Activated naive CD4-positive, alpha-beta T cell (primary cell): ENCODE measurements at places on chromosomes 11 and 22.
A peak's percentile ranks its signal among the peaks of the same experiment; 100 is the strongest.

DNA sequence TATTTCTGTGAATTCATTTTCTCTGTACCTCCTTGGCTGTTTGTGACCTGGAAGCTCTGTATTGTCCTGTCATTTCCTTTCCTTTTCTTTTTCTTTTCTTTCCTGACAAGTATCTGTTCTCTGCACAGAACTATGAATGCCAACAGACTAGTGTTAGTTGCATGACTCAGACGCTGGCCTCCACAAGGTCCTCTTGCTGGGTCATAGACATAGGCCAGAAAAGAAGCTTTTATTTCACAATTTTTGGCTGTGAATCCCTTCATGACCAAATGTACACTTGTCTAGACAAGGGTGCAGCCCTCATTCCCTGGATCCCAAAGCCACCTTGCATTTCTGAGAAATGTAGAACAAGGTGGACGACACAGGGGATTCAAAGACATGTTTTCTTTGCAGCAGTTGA lies 104.1 kb upstream of the MTNR1B start:
- no peak for DNase-seq

DNA sequence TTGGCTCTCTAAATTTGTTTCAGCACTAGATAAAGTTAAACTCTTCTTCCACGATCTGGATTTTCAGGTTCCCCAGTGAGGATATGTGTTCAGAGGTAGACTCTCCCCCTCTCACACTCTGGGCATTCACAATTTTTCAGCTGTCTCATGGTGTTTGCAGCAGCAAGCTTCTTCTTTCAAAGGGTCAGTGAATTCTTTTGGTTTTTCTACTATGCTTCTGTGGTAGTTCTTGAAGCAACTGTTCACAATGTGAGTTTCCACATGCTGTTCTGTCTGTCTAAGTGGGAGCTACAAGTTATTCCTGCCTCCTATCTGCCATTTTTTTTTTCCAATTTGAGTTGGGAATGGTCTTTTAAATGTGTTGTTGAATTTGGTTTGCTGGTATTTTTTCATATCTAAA lies 25.4 kb downstream of the CNTF start:
- DNase-seq, result no peak

GRCh38 chr22:22754961-22755777 lies 110.8 kb downstream of the GGTLC2 start:
- DNase-seq, result no peak

- DNase-seq, result no peak
Observed at GRCh38 chr22:37330200-37331033, 48.1 kb downstream of the CYTH4 start.

DNA sequence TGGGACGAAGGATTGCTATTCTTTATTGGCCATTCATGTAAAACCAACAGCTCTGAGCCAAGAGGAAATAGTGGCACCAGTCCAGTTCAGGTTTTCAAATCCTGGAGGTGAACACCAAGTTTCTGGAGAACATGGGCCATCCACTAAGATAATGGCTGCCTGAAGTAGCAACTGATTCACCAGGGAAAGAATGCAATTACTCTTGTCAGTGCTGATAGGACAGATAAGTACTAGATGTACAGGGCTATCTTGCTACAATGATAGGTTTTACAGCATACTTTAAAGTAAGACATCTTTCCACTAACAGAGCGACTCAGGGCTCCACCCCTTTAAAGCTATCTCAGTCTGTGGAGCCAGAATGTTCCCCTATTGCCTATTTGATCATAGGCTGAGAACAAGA lies 36.8 kb upstream of the APOA1 start:
- no peak for DNase-seq

GRCh38 chr11:118338637-118339061 lies 3.9 kb downstream of the CD3D start:
- peak; percentile 41 for DNase-seq

- DNase-seq, result no peak
Observed at GRCh38 chr22:28978863-28979796, 82.5 kb downstream of the C22orf31 start.

DNA sequence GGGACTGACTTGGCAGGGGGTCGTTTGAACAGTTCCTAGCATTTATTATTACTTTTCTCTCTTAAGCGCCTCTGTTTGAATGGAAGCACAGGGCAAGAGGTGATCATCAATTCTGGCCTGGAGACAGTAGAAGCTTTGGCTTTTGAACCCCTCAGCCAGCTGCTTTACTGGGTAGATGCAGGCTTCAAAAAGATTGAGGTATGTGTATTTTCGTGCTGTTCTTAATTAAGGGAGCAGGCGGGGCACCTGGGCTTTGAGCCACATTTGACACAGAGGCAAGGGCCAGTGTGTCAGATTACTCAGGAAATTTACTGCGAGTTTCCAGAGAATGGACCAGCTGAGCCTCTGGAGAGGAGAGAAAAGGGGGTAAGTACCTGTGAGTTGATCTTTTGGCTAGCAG lies 102.4 kb upstream of the SORL1-AS1 start:
- DNase-seq, result no peak

- DNase-seq, result no peak
Observed at GRCh38 chr22:43319661-43320486, 23.3 kb downstream of the SCUBE1 start.

GRCh38 chr11:36026315-36026968 lies 82.6 kb downstream of the LDLRAD3 start:
- DNase-seq, result no peak

DNA sequence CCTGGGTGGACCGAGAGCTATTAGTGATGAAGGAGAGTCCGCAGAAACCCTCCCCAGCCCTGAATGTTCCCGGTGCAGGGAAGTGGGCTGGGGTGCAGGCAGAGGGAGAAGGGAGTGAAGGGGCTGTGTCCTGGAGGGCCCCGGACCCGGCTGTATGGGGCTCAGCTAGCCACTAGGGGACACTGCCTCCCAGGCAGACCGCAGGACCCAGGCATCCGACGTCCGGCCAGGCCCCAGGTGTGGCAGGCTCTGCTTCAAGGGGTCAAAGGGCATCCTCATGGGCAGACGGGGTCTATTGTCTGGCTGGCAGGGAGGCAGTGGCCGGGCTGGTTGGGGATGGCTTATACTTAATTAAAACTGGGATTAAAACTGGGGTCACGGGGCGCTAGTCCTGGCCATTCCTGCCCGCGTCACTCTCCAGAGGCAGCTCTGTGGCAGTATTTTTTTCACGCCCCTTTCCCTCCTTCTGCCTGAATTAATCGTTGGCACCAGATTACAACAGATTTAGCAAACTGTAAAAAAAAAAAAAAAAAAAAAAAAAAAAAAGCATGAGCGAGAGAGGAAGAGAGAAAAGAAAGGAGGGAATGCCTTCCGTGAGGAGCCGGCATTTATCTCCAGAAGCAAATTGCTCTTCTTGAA lies 5.1 kb downstream of the FLRT1 start:
- DNase-seq, result no peak

DNA sequence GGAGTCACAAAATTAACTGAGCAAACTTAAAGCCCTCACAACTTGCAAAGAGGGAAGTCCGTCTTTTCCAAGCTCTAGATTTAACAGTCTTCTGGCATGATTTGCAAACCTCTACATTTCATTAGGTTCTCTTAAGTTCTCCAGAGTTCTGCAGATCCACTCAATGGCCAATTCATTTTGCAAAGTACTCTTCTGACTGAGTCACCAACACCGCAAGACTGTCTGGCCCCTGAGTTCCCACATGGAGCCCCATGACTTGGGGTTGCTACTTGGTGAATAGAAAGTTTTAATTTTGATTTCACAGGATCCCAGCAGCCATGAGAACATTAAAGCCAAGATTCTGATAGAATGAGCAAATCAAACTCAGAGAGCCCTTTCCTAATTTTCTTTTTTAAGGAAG lies 134.5 kb downstream of the PLEKHA7 start:
- no peak for DNase-seq

DNA sequence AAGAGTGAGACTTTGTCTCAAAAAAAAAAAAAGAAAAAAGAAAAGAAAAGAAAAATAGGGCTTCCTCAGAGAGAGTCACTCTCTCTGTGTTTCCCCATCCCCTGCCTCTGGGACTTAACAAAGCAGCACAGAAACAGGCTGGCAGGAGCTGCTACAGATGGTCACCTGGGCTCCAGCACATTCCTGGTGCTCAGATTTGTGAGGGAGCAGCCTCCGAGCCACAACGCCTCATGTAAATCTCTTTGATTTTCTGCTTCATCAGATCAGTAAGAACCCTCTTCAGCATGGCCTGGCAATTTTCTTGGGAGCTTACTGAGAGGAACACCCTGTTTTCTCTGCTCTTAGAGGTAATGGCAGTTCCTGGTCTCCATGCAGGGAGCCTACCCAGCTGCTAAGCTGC lies 15.2 kb upstream of the LDHA start:
- no peak for DNase-seq

GRCh38 chr11:32081129-32081641 lies 9.7 kb upstream of the RCN1 start:
- DNase-seq, result no peak

DNA sequence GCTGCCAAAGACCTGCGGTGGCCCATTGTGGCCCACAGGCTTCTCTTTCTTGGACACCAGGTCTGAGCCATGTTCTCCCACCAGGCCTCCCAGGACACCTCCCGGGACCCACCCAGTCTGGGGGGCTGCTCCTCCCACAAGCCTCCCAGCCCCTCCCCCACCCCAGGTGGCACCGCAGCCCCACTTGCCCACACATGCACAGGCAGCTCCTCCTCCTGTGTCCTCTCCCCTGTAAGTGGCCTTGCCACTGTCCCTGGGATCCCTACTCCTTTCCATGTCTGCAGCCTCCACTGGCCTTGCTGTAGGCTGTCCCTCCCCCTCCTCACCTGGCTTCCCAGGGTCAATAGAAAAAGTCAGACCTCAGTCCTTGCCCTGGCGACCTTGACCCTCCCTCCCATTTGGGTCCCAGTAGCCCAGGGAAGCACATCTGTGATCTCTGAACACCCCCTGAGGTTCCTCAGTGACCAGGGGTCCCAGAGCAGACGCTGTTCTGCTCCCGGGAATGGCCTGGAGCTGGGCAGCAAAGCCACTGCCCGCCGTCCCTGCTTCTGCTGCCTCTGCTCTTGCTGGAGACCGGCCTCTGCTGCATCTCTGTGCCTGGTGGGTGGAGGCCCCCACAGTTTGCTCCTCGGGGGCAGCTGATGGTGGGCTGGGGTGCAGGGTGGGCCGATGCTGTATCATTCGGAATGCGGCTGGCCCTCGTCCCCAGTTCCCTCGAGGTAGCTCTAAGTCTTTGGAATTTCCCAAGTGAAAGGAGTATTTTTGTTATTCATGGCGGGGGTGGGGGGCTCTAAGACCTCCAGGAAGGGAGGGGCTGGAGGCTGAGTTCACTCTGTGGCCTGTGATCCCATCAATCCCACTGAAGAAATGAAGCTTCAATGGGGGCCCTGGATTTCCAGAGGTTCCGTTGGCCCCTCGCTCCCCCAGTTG lies 43.6 kb downstream of the ARHGAP8 start:
- DNase-seq, result no peak

GRCh38 chr11:94224078-94224477 lies 80.3 kb upstream of the IZUMO1R start:
- DNase-seq, result no peak

- no peak for DNase-seq
Observed at GRCh38 chr22:49199224-49199623, 628.4 kb downstream of the BRD1 start.

GRCh38 chr11:86458294-86459001 lies 83.8 kb downstream of the CCDC81 start:
- DNase-seq, result no peak

- DNase-seq, result no peak
Observed at GRCh38 chr11:77093987-77094840, 8.4 kb upstream of the OMP start.

DNA sequence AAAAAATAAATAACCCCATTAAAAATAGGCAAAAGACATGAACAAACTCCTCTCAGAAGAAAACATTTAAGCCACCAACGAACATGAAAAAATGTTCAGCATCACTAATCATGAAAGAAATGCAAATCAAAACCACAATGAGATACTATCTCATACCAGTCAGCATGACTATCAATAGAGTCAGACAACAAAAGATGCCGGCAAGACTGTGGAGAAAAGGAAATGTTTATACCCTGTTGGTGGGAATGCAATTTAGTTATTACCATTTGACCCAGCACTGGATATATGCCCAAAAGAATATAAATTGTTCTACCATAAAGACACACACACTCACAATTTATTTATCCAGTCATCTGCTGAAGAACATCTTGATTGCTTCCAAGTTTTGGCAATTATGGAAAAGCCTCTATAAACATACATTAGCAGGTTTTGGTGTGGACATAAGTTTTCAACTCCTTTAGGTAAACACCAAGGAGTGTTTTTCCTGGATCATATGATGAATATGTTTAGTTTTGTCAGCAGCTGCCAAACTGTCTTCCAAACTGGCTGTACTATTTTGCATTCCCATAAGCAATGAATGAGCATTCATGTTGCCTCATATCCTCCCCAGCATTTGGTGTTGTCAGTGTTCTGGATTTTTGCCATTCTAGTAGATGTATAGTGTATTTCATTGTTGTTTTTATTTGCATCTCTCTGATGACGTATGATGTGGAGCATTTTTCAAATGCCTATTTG lies 28.0 kb downstream of the OR8D1 start:
- DNase-seq, result no peak

- no peak for DNase-seq
Observed at GRCh38 chr22:49091917-49092545, 735.6 kb downstream of the BRD1 start.

- DNase-seq, result no peak
Observed at GRCh38 chr22:19878461-19879245, 24.0 kb upstream of the GNB1L start.

GRCh38 chr11:68838572-68838964 lies 3.1 kb downstream of the CPT1A start:
- no peak for DNase-seq
